Endothelial cell (in vitro differentiated cells): ENCODE measurements at places on chromosomes 6 and 20.

GRCh38 chr20:33853507-33853813, 42.3 kb downstream of the CHMP4B start:
- no peak for DNase-seq

GRCh38 chr6:122063761-122064160, 335.7 kb upstream of the HSF2 start:
- no peak for DNase-seq

DNA sequence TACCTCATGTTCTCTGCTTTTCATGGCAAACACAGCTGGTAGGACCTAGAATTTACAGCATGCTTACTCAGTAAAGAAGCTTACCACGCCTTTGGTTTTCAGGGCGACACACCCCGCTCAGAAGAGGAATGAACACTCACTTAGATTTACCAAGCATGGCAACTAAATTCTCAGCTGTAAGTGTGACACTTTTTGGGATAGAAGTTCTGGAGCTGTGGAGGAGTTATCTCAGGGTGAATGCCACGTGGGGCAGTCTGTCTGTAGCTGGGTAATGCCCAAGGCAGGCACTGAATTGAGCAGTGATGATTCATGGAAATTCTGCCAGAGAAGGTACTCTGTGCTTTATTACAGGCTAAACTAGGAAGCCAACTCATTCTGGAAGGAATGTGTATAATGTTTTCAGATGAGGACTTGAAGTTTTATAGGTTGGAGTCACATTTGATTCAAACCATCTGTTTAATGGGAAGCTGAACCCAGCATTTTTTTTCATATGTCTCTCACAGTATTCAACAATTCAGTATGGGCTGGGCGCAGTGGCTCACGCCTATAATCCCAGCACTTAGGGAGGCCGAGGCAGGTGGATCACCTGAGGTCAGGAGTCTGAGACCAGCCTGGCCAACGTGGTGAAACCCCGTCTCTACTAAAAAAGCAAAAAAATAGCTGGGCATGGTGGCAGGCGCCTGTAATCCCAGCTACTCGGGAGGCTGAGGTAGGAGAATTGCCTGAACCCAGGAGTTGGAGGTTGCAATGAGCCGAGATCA, 3.5 kb upstream of the PRIM2 start:
- DNase-seq: no peak

GRCh38 chr6:98526465-98526864, 307.9 kb upstream of the POU3F2 start:
- DNase-seq: no peak

- DNase-seq: no peak
Measured at GRCh38 chr6:125224231-125224861, 70.8 kb downstream of the TPD52L1 start.

DNA sequence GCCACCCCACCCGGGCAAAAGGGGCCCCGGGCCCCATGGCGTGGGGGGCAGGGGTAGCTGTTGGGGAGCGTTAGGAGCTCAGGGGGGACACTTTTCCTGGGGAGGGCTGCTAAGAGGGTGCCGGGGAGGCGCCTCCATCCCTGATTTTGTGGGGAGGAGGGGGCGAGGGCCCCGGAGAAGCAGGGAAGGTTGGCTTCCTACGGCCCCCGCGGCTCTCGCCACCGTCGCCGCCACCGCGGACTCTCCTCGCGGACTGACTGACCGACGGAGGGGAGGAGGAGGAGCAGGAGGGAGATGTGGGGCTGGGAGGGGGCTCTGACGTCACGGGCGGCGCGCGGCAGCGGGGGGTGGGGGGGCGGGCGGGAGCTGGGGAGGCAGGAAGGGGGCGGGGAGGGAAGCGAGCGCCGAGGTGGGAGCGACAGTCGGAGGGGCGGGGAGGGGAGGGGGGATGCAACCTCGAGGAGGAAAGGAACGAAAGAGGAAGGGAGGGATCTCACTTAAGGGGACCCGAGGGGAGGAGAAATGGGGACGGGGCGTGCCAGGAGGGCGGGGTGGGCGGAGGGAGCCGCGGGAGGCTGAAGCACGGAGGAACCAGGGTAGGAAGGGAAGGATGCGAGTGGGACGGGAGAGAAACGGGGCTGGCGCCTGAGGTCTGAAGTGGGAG, 5.1 kb downstream of the GABBR1 start:
- DNase-seq: peak; percentile 74

GRCh38 chr6:20096536-20096935, 115.7 kb downstream of the MBOAT1 start:
- no peak for DNase-seq
